Activated CD4-positive, alpha-beta T cell treated with anti-CD3 and anti-CD28 coated beads, Interleukin-2, amount 10 ng/mL, durations not matched to agents 7 days and 5 days (primary cell): ENCODE measurements at places on chromosomes 5 and 9.

DNA sequence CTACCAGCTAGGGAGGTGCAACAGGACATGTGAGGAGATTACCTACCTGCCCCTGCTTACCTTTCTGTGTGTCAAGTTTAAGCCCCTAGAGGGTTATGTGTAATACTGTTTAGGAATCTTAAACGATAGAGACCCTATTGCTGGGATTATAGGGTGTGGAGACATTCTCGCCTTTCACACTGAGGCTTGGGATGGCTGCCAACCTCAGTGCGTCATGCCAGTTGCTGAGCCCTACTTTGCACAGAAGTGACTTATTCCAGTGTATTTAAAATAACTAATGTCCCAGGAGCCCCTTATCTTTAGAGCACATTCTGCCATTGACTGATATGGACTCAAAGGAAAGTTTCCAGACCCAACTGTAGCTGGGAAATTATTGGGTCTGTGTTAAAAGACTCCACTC lies 76.6 kb upstream of the XPA start:
- DNase-seq, result no peak

- no peak for DNase-seq
These were observed 73.4 kb upstream of the MELK start for GRCh38 chr9:36499174-36499890.

DNA sequence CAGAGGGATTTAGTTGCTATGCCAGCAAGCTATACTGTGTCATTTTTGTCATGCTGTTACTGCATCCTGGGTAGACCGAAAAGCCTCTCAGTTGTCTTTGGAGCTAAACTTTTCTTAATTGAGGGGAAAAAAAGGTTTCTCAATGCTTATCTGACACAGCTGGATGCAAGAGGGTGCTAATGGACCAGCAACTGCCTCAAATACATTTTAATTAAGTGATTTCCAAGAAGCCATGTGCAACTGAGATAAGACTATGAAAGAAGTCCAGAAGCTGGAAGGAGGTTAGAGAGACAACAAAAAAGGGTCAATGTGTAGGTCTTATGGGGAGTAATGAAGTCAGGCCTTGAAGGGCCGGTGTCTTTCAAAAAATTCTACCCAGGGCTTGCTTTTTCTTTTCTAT lies 465.7 kb upstream of the DMAC1 start:
- no peak for DNase-seq

- no peak for DNase-seq
These were observed 109.7 kb upstream of the PCA3 start for GRCh38 chr9:76654575-76654974.

DNA sequence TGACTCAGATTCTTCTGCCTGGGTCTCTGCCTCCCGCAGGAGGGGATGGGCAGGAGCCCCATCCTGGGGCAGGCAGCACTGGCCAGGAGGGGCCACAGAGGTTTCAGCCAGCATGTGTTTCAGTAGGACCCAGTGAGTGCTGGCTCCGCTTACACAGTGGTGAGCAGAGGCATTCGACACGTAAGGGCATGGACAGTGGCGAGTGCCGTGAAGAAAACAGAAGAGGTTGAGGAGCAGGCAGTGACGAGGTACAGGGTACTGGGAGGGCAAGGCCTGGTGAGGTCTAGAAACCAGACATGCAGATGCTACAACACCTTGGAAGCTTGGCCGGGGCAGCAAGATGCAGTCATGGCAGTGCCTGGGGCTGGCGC lies 41.5 kb downstream of the CACNA1B start:
- DNase-seq, result no peak

DNA sequence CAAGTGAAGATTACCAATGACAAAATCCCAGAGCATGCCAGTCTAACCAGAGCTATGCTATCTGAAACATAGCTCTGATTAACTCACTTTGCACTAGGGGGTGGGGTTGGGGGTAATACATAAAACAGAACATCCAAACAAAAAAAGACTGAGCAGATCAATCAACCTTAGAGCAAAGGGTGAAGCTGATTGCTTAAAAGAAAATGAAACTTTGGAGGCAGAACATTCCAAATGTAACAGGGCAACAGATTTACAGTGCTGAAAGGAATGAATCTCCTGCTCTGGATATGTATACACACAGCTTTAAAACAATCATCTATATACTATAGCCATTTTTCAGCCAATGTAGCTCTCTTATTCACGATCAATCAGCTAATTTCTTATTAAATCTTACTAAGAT lies 4.9 kb downstream of the IL6ST start:
- no peak for DNase-seq

- DNase-seq, result no peak
These were observed 9.4 kb downstream of the CD180 start for GRCh38 chr5:67187006-67187715.

DNA sequence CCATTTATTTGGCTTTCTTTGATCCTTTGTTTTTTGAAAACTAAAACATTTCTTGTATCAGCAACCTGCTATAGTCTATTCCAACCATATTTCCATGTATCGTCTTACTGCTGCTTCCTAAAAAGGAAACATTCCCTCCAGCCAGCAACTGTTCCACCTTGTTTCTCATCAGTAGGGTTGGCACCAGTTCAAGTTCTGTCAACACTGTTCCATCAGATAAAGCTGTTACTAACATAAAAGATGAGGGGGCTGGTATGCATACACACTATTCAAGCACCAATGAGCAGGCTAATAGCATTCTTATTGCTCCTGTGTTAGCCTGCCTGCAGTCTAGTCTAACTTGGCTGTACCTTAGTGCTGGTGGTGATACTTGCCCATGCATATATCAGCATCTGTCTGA lies 178.3 kb downstream of the CWC27 start:
- DNase-seq, result no peak

DNA sequence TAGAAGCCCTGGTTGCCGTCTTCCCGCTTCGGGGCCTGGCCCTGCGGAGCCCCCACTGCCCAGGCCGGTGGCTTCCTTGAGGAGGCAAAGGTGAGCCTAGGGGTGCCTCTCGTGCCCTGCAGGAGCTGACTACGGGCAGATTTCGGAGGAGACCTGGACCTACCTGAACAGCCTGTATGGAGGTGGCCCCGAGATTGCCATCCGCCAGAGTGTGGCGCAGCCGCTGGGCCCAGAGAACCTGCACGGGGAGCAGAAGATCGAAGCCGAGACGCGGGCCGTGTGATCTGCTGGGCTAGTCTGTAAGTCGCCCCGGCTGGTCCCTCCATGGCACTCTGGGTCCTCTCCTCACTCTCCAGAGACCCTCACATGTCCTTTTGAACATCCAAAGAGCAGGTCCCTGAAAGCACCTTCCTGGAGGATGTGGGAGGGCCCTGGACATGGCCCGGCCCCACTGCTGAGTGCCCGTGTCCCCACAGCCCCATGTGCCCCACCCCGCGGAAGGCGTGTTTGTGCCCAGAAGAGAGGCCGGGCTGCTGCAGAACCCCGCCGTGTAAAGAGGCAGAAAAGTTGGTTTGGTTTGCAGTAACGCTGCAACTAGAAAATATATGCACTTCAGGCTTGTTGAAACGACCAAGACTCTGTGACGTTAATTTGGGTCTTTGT lies 44.9 kb downstream of the USP20 start:
- no peak for DNase-seq

DNA sequence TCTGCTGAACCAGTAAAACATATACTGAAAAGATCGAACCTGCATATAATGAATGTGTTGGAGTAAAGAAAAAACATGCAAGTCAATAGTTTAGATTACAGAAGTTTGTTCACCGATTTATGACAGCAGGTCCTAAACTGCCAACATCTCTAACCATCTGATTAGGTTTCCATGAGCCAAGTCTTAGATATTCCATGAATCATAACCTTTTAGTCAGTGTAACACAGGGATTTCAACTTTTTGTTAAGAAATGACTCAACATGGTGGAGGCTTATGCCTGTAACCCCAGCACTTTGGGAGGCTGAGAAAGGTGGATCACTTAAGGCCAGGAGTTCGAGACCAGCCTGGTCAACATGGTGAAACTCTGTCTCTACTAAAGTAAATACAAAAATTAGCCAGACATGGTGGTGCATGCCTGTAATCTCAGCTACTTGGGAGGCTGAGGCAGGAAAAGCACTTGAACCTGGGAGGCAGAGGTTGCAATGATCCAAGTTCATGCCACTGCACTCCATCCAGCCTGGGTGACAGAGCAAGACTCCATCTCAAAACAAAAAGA lies 38.7 kb downstream of the APC start:
- DNase-seq, result no peak

DNA sequence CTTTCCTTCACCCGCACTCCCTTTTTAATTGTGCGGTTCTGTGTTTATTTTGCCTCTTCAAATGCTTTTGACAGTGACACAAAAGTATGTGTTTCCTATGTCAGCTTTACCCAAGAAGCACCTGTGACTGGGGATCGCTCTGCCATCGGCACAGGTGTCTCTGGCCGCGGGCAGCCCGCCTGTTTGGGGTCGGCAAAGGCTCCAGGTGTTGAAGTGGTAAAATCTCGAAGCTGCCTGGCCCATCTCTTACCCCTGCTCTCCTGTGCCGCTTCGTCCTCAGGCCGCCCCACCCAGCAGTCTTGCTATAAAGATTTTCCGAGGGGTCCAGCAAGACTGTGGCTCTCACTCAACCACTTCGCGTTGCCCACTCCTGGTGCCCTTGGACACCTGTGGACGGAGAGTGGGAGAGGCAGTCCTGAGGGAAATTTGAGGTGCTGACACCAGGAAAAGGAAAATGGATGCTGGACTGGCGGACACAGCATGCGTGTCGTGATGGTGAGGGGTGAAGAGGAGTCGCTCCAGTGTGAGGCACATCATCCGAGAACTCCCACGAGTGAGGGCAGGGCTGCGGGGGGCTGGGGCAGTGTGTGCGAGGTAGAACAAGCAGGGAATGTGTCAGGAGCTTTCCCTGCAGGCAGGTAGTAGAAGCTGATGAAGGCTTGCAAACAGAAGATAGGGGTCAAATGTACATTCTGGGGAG lies 29.1 kb upstream of the CEP72 start:
- no peak for DNase-seq

DNA sequence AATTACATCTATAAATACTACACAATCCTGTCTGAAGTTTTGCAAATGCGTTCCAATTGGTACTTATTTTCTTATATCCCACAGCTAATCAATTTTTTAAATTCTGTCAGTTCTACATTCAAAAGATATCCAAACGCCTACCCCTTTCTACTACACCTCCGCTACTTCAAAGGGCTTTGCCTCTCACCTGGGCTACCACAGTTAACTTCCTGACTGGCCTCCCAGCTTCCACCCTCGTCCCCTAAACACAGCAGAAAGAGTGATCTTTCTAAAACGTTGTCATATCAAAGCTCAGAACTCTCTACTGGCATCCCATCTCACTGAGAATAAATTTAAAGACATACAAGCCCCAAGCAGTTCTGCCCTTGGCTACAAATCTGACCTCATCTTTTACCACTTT lies 32.3 kb upstream of the NIPBL start:
- no peak for DNase-seq

GRCh38 chr5:138441221-138441620 lies 2.4 kb downstream of the REEP2 start:
- DNase-seq, result no peak

DNA sequence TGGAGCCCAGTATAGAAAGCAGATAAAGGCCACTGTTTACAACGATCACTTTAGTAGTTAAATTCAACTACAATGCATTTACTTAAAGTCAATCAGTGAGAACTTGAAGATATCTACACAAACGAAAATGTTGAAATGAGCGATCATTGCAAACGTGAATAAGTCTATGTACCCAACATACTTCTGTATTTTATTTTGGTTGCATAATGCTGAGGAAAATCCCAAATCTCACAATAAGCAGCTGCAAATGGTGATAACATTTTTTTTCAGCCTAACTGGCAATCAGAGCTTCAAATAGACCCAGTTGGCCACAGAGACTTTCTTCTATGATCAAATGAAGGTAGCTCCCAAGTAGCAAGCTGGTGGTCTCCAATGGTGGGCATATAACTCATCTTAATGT lies 32.1 kb downstream of the PDGFRB start:
- DNase-seq, result no peak

GRCh38 chr5:169736653-169737052 lies 99.6 kb downstream of the DOCK2 start:
- DNase-seq, result no peak

DNA sequence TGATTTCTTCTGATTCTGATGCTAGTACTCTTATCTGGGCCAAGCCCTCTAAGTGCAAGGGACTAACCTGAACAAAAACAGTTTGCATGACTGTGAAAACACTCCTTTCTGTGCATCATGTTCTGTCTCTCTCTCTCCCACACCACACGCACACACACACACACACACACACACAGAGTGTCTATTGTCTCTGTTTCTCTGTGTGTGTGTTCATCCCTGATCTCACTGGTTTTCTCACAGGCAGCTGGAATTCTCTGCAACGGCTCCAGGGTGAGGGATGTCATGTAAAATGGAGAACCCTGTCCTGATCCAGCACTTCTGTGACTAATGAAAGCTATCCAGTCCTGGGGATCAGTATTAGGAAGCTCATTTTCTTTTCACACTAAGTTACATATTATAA lies 453.1 kb upstream of the RGMB start:
- DNase-seq, result no peak

DNA sequence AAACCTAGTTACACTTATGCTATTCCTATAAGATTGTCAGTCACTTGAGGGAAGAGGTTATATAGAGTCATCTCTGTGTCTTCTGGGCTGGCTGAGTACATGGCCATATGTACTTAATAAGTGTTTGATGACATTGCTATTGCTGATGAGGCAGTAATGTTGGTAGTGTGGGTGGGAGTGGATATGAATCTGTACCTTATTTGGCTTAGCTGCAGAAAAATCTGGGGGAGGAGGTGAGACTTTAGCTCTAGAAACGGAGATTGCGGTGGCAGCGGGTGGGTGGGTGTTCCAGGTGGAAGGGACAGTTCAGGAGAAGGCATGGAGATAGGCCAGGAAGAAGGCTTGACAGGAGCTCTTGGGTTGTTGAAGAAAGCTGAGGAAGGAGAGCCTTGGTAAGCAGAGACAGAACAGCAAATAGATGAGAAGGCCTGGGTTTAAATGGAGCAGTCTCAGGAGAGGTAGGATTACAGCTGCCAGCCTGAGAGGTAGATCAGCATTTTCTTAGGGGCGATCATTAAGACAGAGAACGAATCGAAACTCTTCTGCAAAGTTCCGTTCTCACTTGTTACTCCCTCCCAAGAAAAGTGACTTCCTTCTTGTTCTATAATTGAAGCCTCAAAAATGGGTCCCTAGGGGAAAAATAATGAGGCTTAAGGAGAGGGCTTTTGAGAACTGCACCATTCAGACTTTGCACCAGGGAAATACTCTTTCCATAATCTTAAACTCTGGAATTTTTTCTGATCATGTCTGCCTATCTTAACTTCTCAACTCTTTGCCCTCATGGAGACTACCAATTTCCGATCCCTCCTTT lies 160.5 kb downstream of the UNC13B start:
- DNase-seq, result no peak
